ENCODE measurements at places on chromosomes 3 and 15.

- DNase-seq, result no peak
Observed at GRCh38 chr3:67524046-67524445, 130.4 kb downstream of the SUCLG2 start.

GRCh38 chr3:13536832-13537231, 12.1 kb upstream of the FBLN2 start:
- DNase-seq, result no peak

DNA sequence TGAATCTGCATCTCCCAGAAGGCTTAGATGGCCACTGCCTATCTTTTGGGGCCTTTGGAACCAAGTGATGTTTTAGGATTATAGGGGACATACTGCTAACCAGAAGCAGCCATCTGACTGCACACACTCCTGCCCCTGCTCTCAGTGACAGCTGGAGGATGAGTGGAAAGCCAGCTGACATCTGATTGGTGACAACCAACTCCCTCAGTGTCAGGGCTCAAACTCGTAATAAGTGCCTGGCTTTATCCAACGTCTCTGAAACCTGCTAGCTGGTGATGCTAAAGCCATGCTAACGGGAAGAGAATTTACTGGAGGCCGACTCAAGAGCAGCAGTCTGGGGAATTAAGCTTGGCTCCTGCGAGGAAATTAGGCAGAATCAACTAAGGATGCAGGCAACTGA, 35.1 kb downstream of the KY start:
- no peak for DNase-seq

- no peak for DNase-seq
Observed at GRCh38 chr15:31156226-31156625, 54.7 kb upstream of the TRPM1 start.

DNA sequence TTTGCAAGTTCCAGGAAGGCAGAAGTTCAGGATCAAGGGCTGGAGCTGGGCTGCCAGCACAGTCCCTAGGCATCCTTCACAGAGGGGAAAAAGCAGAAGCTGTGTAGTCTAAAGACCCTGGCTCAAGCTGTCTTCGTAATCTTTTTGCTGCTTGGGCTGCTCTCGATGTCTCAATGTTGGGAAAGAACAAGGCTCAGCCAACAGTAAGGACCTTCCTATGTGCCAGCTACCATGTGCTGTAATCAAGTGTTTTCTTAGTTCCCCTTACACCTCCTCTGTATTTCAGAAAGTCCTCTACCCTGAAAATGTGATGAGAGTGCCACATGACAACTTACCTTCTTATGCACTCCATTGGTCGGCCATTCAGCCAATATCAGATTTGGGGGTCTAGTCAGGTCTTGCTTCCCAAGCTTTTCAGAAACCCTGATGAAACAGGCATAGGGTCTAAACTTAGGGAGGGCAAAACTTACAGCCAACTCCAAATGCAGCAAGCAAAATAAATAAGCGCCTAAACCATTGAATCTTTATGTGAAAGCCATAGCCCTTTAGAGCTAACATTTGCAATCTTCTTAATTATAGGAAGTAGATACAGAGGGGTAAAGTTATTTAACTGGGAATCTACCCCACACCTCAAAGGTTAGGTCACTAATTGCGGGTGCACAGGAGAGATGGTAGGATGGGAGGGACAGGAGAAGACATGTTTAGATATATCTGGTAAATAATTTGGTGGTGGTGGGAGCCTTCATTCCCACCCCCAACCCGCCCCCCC, 1.2 kb upstream of the EDEM1 start:
- DNase-seq, result no peak

- DNase-seq, result no peak
Observed at GRCh38 chr3:150259526-150260397, 148.3 kb upstream of the TSC22D2 start.

DNA sequence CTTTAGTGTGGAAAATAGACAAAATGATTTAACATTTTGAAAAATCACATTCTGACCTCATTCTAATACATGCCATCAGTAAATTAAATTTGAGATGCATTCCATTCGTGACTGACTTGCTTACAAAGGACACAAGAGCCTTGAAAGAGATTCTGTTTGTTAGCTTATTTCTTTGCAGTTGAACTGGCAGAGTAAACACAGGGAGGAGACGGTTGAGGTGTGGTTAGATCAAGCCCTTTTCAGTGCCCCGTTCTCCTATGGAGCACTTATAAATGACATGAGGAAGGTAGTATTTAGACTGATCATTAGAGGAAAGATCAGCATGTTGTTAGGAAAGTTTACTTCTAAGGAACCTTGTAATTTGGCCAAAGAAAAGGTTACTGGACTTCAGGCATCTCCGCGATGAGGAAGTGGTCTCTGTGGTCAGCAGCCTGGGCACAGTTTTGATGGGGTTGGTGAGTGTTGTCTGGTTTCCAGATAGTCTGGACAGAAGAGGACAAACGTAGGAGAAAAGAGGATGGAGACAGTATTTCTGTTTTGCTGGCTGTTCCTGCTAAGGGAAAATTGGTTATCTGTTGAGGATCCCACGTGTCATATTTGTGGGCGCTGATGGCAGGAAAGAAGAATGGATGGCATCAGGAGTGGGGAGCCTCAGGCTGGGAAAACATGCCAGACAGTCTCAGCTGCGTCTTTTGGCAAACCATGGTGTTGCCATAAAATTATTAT, 328.9 kb upstream of the TBL1XR1 start:
- no peak for DNase-seq

DNA sequence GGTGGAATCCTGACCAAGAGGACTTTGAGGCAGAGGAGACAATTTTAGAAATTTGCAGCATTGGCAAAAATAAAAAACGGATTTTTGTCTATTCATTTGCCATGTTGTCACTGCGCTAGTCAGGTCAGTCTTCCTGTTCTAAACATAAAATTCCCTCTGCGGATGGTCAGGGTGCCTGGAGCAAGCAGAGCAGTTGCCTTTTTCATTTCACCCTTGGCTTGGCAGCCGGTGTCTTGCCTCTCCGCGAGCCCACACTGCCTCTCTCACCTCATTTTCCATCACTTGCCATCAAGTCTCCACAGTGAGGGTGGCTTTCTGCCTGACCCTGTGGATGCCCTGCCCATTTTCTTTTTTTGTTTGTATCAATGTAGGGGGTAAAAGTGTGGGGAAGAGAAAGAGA, 396.1 kb downstream of the LRTM1 start:
- DNase-seq, result no peak

DNA sequence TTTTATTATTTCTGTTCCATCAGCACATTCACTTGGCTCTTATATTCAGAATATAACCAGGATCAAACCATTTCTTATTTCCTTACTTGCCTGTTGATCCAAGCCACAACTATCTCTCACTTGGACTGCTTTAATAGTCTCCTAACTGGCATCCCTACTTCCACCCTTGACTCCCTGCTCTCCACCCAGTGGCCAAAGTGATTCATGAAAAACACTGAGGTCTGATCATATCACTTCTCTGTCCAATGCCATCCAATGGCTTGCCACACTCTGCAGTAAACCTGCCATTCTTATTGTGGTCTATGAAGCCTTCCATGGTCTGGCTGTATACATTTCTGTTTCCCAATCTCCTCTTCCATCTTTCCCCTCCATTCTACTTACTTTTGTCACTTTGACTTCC, 576.1 kb downstream of the PDCD6IP start:
- no peak for DNase-seq

- no peak for DNase-seq
Observed at GRCh38 chr3:45911511-45912226, 25.3 kb downstream of the CCR9 start.

DNA sequence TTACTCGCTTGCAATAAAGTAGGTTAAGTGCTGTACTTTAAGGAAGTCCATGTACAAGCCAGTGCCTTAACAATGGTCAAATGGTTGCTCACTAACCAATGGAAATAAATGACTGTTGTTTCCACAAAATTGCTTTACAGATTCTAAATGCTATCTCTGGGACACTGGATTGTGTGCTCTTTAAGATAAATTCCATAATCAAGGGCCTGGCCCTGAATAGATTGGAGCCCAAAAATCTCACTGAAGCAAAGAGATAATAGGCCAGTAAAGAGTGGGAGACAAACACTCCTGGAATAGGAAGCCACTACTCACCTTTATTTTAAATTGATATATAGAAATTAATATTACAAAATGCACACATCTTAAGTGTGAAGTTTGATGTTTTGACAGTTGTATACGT, 62.4 kb upstream of the GOLGA6B start:
- DNase-seq, result no peak

GRCh38 chr15:67828969-67829646, 3.8 kb downstream of the SKOR1 start:
- no peak for DNase-seq

DNA sequence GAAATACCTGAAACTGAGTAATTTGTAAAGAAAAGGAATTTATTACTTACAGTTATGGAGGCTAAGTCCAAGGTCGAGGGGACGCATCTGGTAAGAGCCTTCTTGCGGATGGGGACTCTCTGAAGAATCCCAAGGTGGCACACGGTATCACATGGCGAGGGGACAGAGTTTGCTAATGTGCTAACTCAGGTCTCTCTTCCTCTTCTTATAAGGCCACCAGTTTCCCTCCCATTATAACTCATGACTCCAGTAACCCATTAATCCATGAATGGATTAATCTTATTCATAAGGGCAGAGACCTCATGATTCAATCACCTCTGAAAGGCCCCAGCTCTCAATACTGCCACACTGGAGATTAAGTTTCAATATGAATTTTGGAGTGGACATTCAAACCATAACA, 15.7 kb downstream of the ZBED2 start:
- no peak for DNase-seq

DNA sequence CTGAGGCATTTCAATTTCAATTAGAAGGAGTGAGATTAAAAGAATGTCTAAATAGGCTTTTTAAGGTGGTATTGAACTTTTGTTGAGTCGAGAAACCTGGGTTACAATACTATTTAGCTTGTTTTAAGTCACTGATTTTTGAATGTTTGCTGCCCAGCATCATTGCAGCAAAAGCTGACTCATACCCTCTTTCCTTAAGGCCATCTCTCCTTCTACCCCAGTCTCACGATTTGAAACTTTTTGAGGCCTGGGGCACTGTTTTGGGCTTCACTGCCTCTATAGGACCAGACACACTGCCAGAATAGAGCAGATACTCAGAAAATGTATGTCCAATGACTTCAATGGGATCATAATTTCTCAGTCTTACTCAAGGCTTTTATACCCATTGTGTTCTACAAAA, 319.6 kb upstream of the TGFBR2 start:
- DNase-seq, result no peak

DNA sequence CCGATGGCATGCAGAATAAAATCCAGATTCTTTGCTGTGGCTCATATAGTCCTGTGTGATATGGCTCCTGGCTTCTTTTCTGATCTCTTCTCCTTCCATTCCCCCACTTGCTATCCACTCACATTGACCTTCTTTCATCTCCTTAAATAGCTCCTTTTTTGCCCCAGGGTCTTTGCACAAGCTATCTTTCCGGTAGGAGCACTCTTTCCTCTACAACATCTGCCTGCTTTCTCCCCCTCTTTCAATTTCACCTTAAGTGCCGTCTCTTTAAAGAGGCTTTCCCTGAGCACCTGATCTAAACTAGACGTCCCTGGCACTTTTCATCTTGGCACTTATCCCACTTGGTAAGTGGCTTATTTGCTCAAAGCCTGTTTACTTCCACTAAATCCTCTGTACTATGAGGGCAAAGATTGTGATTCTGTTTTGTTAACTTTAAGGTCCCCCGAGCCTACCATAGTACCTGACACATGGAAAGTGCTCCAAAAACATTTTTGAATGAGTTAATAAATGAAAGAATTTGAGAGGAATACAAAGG, 323.3 kb upstream of the TLE3 start:
- no peak for DNase-seq

GRCh38 chr15:41928637-41929620, 35.1 kb upstream of the SPTBN5 start:
- no peak for DNase-seq

GRCh38 chr3:43071313-43071893, 34.5 kb downstream of the POMGNT2 start:
- peak; percentile 18 for DNase-seq

Measured in stimulated activated effector memory CD8-positive, alpha-beta T cell treated with anti-CD3 and anti-CD28 coated beads, Interleukin-12 subunit alpha, Interleukin-12 subunit beta, amount 100 ng/mL, for 72 hours (primary cell).